Occipital lobe (tissue), 3 donors: ENCODE measurements at places on chromosomes 12 and 14. TPM values are rescaled to one million over a fixed set of nuclear protein-coding genes. Genes with fewer than 3 reads are reported as not detected.

TAS2R9 gene
- 1.2 TPM for total RNA-seq

- no peak for DNase-seq
These were observed 278.8 kb downstream of the ZFP36L1 start for GRCh38 chr14:68513838-68514607.

- no peak for DNase-seq
These were observed 19.5 kb upstream of the CERS5 start for GRCh38 chr12:50186681-50187080.

- DNase-seq, result no peak
These were observed 603 bp downstream of the PABPN1 start for GRCh38 chr14:23321572-23322547.

DNA sequence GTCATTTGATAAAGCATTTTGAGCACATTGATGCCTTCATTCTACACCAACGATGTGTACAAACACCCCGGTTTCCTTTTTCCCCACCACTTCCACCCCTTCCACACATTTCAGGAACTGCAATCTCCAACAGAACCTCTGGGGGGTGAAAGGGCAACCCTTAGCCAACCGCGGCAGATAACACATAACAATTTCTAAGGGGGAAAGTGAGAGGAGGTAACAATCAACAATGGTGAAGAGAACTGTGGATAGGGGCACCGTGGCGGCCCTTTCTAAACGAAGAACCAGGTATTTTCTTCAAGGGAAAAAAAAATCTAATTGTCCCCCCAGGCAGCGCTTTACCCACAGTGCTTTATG lies 1.1 kb downstream of the KITLG start:
- no peak for DNase-seq

GRCh38 chr12:97267594-97268202 lies 194.9 kb upstream of the RMST start:
- DNase-seq, result no peak

GRCh38 chr12:82596483-82596882 lies 90.2 kb upstream of the TMTC2 start:
- no peak for DNase-seq

DNA sequence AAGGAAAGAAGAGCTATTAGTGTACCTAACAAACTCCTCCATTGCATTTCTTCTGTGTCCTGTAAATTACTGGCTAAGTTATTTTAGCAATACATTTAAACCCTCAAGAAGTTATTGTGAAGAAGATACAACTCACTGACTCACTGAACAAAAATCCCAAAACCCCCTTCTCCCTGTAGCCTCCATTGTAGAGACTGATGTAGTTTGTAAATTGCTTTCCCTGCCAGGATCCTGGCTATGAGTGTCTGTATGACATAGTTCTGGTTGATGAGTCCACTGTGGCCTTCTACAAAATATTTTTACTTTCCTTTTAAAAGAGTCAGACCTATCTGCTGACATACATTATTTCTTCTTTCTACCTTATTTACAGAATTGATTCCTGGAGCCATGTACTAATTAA lies 155.6 kb downstream of the SLC6A15 start:
- no peak for DNase-seq

DNA sequence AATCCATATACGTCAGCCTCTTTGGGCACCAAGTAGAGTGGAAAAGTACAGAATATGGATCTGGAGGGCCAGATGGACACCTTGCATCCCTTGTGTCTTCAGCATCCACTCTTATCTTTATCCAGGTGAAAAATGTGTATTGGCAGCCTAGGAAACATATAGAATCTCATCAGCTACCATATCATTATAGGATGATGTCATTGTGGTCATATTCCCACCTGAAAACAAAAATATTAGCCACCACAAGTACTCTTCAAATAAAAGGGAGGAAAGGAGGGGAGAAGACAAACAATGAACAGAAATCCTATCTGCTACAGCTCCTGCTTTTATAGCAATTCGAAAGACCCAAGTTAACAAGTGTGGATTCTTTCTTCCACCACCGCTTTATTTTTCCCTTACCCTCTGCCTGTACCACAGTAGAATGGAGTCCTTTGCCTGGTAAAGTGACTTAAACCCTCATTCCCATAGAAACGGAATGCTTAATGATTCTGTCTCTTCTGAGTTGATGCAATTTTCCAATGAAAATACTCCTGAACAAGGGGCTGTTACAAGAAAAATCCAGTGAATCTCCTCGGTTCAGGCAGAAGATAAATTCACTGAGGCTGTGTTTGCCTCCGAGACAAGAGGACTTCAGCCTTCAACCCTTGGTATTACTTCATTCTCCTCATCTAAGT lies 13.8 kb upstream of the IL26 start:
- no peak for DNase-seq

DNA sequence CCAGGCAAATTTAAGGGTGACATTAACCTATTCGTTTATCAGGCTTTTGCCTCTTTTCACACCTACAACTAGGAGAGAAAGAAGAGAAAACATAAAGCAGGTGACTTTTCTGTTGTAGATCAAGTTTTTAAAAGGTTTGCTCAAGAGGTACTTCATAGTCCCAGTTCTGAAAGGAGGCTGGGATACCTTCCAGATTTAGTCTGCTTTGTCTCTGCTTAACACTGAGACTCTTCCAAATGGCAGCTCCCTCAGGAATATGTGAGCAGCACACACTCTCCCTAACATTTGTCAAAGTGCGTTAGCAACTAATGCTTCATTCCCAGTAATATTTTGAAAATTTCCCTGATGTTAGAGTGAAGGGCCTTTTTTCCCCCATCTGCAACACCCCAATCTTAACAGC lies 133.7 kb upstream of the RASSF8 start:
- DNase-seq, result no peak
